Posterior vena cava (tissue), 2 donors: ENCODE measurements at places on chromosomes 11 and 22. TPM values are rescaled to one million over a fixed set of nuclear protein-coding genes. Genes with fewer than 3 reads are reported as not detected.

The CRYBB2 gene
- total RNA-seq: not detected

The RAB39A gene
- total RNA-seq: 1.6 TPM

The GRAMD1B gene
- 5.9 TPM for total RNA-seq

The MMP13 gene
- total RNA-seq: not detected

The DENND6B gene
- 2.5 TPM for total RNA-seq

The CELF1 gene
- total RNA-seq: 96.3 TPM

The HEPN1 gene
- total RNA-seq: not detected

The NOX4 gene
- total RNA-seq: 29.6 TPM

The C11orf86 gene
- total RNA-seq: not detected

The RASGRP2 gene
- total RNA-seq: 41.3 TPM

The RASD2 gene
- 13.0 TPM for total RNA-seq
